ENCODE measurements at places on chromosomes 7 and 10.

GRCh38 chr10:125774581-125775191 is 935 bp downstream of the MMP21 start:
- DNase-seq = no peak

GRCh38 chr7:107396081-107396480 is 73.8 kb upstream of the GPR22 start:
- DNase-seq = no peak

DNA sequence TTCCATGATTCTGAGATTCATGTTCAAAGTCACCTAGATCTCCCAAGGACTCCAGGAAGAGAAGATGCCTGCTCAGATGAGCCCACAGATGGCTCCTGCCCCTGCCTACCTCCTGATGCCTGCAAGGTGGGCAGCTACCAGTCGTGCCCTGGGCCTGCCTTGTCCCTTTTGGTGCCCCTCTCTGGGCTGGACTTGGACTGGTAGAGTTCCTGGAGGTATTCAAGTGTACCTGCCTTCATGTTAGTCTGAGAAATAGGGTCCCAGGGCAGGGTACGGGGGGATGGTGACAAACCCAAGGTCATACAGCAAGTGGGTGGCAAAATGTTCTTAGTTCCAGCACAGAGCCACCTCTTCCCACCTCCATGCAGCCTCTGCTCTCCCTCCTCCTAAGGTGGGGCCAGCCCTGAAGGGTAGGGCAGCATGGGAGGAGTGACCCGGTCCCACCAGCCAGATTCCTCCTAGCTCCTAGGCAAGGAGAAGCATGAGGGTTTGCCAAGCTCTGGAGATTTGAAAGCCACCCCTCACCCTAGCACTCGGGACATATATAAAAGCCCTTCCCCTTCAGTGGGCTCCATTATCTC is 80.8 kb upstream of the UNC5B start:
- DNase-seq = no peak

GRCh38 chr10:7561216-7561893 is 105.4 kb downstream of the ITIH5 start:
- DNase-seq = peak; percentile 6

DNA sequence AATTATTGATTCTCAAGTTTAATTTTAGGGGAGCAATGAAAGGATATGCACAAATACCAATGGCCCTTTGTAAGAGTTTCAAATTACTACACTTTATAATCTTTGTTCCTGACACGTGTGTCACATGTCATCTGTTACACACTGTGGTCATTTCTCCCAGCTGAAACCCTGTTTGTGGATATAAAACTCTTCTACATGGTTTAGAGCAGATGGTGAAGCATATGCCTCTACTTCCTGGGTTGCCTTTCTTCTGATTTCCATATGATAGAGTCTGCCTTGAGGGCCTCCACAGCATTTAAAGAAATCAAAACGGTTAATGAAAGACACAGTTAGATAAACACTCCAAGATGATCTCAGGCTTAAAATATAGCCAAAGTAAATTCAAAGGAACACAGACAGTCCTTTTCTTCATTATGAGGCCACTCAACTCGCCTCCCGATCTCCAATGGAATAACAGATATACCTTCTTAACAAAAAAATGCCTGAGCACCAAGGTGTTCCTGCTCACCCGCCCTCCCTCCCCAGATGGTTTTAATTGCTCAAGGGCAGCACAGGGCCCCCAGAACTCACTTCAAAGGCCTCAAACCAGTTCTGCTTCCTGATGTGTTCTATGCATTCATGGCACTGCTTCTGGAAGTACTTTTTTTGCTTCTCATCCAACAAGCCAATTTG is 75.0 kb downstream of the CPVL start:
- DNase-seq = no peak

DNA sequence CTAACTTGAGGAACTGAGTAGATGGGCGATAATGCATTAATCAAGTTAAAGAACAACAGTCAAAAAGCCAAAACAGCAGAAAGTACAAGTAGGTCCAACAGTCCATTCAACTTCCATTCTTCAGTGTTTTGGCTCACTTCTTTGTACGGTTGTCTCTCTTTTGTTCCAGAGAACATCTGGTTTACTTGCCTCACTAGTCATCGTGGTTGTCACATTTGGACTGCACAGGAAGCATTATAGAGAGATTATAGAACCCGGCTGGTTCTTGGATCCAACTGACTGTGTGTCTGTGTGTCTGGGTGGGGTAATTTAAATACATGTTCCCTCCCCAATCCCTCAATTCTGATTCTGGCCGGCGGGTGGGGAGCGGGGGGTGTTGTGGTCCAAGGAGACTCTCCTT is 1.8 kb upstream of the CEP41 start:
- DNase-seq = no peak

DNA sequence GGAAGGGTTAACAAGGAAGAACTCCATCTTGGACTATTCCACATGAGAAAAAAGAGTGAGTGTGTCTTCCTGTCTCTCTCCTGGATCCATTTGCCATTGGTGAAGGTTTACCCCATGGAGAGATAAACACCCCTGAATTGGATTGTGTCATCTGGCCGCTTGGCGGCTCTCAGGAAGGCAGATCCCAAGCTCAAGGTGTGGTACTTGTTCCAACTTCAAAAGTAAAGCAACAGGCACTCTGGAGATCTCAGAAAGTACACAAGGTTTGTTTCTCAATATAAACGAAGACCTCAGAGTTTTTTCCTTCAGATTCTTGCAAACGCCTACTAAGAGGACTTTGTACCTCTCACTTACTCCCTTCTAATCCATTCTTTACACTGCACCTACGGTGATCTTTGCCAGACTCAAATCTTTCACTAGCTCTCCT is 116.7 kb downstream of the REEP3 start:
- DNase-seq = no peak

GRCh38 chr7:386385-386784 is 96.4 kb downstream of the FOXL3 start:
- DNase-seq = no peak

GRCh38 chr10:129864082-129864481 is 100.0 kb downstream of the EBF3 start:
- DNase-seq = no peak

DNA sequence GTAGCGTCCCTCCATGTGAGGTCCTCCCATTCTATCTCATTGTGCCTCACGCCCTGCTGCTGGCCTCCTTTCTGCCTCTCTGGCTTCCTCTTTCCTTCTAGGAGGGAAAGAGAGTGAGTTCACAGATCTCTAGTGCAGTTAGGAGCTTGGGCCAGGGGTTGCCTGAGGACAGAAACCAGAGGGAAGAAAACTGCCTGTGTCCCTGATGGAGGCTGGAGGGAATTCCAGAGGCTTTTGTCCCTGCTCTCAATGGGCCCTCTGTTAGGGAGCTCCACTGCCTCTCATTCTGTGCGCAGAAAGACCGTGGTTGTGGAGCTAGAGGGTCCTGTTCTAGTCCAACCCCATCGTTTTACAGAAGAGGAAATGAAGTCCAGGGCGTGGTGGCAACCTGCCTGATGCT is 4.6 kb downstream of the MARVELD1 start:
- DNase-seq = peak; percentile 53

GRCh38 chr7:116871061-116871700 is 8.8 kb downstream of the CAPZA2 start:
- no peak for DNase-seq

GRCh38 chr7:105885387-105886111 is 9.2 kb upstream of the ATXN7L1 start:
- DNase-seq = peak; percentile 19

- no peak for DNase-seq
Measured at GRCh38 chr7:73703757-73704639, 15.5 kb downstream of the STX1A start.

DNA sequence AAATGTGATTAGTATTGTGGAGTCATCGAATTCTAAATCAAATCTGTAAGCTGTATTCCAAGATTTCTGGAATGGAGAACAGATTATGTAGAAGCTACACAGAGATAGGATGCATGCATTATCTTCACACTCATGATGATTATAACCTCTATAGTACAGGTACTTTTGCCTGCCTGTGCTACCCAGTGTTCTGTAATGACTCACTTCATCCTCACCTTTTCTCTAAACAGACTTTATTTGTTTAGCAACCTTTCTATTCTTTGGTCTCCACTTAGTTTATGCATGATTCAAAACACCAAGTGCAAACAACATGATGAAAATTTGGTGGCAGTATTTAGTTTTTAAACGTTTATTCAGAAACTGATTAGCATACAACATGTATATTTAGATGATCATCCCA is 68.4 kb upstream of the PRPS1L1 start:
- DNase-seq = no peak

- DNase-seq = peak; percentile 29
Measured at GRCh38 chr10:79112881-79113431, 44.2 kb downstream of the ZMIZ1 start.

DNA sequence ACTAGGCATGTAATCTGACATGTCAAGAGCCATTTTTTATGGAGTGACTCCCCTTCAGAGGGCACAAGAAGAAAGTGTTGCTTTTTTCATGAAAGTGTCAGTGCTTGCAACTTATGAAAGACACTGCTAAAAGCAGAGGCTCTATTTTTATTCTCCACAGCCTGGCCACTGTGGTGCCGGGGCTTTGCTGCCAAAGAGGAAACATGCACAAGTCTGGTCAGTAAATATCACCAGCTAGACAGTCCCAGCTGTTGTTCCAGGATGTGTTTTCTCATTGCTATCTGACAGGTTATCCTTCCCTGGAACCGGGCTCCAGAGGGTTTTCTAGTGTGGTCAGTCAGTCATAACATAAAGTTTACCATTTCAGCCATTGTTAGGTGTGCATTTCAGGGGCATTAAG is 180.7 kb upstream of the PITRM1 start:
- DNase-seq = no peak

- DNase-seq = no peak
Measured at GRCh38 chr7:47226696-47227095, 355.2 kb downstream of the TNS3 start.

- DNase-seq = no peak
Measured at GRCh38 chr7:2805213-2805944, 38.7 kb downstream of the GNA12 start.

- no peak for DNase-seq
Measured at GRCh38 chr7:35826751-35827150, 25.9 kb downstream of the SEPTIN7 start.

DNA sequence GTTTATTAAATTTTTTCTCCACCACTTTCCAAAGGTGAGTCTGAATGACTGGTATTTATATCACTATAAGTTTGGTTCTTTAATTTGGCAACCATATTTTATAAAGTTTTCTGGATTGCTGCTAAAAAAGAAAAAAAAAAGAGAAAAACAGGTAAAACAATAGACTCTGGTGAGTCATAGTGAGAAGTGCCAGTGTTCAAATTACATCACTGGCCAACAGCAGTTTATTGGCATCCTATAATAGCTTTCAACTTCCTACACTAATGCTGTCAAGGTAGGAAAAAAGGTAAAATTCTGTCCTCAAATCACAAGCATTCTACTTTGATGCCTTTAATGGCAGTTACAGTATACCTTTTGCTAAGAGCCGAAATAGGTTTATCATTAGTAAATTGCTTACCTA is 808.8 kb downstream of the GRM8 start:
- no peak for DNase-seq

DNA sequence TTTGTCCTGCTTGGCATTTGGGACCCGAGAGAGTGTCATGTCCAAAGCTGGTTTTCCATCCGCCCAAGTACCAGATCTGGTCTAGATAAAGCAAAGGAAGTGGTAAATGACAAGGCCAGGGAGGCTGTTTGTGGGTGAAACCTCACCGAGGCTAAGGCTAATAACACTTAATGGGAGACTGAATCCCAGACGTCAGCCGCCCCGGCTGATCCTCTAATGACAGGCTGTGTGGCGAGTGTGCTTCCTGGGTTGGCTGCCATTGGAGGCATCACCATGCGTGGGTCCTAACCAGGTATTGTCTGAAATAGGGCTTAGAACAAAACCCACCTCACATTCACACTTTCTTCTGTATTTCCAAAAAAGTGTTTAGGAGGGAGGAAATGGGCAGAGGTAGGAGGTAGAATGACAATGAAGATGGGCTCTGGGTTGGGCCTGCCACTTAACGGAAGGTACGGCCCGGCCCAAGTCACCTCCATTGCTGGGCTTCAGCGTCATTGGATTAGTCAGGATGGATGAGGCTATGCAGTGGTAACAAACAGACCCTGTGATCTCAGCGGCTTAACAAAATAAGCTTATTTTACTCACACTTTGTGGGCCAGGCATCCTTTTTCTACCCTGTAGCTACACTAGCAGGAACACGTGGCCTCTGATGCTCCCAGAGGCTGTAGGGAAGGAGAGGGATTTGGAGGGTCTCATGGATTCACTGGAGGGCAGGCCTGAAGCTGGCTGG is 59.7 kb downstream of the PROSER2 start:
- DNase-seq = no peak

DNA sequence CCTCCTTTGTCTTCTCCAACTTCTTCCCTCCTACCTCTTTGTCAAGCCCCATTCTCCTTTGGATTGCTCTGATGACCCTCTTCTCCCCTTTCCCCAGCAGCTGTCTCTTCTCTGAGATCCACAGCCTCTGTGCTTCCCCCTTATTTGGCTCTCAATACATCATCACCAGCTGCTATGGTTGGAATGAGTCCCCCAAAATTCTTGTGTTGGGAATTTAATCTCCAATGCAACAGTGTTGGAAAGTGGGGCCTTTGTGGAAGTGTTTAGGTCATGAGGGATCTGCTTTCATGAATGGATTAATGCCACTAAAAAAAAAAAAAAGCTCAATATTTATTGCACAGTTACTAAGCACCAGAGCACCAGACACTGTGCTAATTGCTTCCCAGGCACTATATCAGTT is 39.2 kb upstream of the FRMD4A start:
- DNase-seq = no peak

- no peak for DNase-seq
Measured at GRCh38 chr7:25187932-25188331, 40.4 kb downstream of the NPVF start.

DNA sequence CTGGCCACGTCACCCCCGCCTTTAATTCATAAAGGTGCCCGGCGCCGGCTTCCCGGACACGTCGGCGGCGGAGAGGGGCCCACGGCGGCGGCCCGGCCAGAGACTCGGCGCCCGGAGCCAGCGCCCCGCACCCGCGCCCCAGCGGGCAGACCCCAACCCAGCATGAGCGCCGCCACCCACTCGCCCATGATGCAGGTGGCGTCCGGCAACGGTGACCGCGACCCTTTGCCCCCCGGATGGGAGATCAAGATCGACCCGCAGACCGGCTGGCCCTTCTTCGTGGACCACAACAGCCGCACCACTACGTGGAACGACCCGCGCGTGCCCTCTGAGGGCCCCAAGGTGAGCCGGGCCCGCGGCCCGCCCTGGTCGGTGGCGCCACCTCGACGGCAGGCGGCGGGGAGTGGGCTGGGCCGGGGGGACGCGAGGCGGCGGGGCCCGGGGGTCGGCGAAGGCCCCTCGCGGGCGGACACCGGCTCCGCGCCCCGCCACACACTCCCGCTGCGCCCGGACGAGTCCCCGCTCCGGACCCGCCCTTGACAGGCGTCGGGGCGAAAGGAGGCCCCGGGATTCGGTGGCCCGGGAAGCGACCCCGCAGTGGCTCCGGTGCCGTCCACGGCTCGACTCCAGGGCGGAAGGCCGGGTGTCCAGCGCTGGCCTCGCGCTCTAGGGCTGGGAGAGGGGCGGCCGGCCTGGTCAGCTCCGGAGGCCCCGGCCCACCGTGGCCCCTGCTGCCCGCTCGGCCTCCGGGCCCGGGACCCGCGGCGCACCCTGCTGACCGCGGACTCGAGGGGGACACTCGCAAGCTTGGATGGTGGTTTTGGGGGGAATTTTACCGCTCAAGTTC is 557 bp downstream of the BAG3 start:
- no peak for DNase-seq
